IPS DF 6.9 (cell line): ENCODE measurements at places on chromosomes 1 and 21.

DNA sequence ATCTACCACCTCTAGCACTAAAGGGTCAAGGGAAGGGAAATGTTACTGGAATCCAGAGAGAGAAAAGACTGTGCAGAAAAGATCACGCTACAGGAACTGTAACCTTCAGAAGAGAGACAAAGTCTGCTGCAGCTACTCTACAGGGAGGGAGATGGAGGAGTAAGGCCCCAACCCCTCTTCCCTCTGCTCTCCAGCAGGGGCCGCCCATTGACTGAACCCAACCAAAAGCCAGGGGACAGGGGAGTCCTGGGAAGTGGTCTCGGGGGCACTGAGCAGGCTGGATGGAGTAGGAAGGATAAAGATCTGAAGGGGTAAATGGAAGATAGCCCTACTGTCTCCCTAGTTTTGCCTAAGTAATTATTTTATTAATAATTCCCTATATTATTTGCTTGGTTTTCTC lies 72.8 kb upstream of the NR5A2 start:
- peak; percentile 43 for DNase-seq

GRCh38 chr21:36917471-36918158 lies 48.9 kb downstream of the HLCS start:
- DNase-seq = peak; percentile 37

- no peak for DNase-seq
These were observed 207.7 kb downstream of the HHAT start for GRCh38 chr1:210536254-210536961.

- no peak for DNase-seq
These were observed 8.7 kb downstream of the SZRD1 start for GRCh38 chr1:16375521-16376340.

GRCh38 chr1:92376345-92376744 lies 77.5 kb downstream of the RPAP2 start:
- DNase-seq = no peak

DNA sequence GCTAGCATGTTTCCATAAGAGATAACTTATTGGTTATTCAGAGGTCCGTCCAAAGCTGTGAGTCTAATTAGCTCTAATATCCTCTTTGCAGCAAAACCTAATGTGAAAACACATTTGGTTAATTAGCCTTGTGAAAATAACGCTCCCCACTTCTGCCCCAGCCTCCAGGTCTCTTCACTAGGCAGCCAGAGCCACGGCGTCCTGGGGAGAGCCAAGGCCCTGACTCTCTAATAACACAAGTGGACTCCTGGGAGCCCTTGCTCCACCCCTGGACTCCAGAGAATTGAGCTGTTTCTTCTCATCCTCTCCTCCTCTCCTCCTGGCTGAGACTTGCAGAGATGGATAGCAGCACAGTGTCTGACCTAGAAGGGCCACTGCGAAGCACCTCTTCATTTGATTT lies 78.8 kb downstream of the CCDC185 start:
- no peak for DNase-seq

DNA sequence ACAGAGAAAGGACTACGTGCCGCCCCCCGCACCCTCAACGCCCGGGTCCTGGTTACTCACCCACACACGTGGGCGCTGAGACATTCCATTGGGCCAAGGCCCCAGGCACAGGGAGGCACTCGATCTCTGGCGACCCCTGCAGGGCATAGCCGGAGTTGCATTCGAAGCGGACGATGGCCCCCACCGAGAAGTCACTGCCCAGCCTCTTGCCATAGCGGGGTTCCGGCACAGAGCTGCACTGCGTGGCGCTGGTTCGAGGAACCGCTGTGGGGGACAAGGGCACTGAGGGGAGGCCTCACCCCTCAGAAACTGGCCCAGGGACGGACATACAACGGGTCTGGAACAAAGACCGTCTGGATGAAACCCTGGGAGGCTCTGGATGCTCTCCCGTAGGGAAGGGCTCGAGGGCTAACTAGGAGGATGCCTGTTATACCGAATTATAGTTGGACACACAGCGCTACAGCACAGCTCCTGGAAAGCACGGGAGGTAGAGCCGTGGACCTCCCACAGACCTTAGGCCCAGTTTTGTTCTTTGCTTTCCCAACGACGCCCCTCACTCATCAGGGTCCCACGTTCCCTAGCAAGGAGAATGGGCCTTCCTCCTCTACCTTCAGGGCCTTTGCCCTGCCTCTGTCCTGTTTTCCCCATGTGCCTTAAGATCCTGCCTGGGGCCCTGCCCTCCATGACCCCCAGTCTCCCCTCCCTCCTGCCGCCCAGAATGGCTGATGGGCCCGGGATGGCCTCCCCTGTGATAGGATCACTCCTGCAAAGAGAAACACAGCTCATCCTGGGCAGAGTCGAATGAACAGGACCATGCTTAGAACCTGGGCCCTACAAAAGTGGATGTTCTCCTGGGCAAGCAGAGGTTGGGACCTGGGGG lies 152.8 kb downstream of the ZSCAN20 start:
- no peak for DNase-seq

DNA sequence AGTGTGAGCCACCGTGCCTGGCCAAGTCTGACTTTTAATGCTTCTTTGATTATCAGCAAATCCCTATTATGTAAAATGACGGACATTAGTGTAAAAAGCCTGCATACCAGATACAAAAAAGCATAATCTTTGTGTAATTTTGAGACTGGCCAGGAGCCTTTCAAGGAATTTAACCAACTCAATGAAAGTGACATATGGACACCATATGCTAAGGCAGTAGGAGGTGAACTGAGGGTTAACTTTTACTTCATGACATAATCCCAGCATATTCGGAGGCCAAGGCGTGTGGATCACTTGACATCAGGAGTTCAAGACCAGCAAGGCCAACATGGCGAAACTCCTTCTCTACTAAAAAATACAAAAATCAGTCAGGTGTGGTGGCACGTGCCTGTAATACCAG lies 94.6 kb downstream of the EIF4G3 start:
- no peak for DNase-seq
